ENCODE measurements at places on chromosomes 5 and 9. TPM values are rescaled to one million over a fixed set of nuclear protein-coding genes. Genes with fewer than 3 reads are reported as not detected.

ADAMTSL2 gene
- total RNA-seq = 10.1 TPM

TMEM250 gene
- 31.2 TPM for total RNA-seq

PCDHGC3 gene
- total RNA-seq = 82.4 TPM

COMMD10 gene
- total RNA-seq = 33.8 TPM

FOXD4 gene
- 0.32 TPM for total RNA-seq

SLC6A7 gene
- not detected for total RNA-seq

MARCHF11 gene
- not detected for total RNA-seq

SLC6A3 gene
- 0.12 TPM for total RNA-seq

PCDHA6 gene
- total RNA-seq = 0.50 TPM

Data from lower lobe of right lung (tissue), 2 donors.